Omental fat pad (tissue), 4 donors: ENCODE measurements at places on chromosomes 3 and 15. TPM values are rescaled to one million over a fixed set of nuclear protein-coding genes. Genes with fewer than 3 reads are reported as not detected.

GP9 gene
- total RNA-seq: not detected

CLEC3B gene
- total RNA-seq: 109 TPM

GOLGA8M gene
- 8.5 TPM for total RNA-seq

ALAS1 gene
- 29.3 TPM for total RNA-seq

ATP8B4 gene
- 17.2 TPM for total RNA-seq

ADAMTS7 gene
- total RNA-seq: 6.5 TPM

SI gene
- total RNA-seq: not detected

WDR5B gene
- 3.0 TPM for total RNA-seq

SPTSSB gene
- 0.09 TPM for total RNA-seq

GRCh38 chr15:73087098-73087497, 34.8 kb downstream of the NEO1 start:
- no peak for DNase-seq

- DNase-seq: no peak
Measured at GRCh38 chr3:187999821-188000220, 154.1 kb upstream of the LPP start.

- DNase-seq: no peak
Measured at GRCh38 chr3:111871809-111872623, 13.0 kb downstream of the PHLDB2 start.

DNA sequence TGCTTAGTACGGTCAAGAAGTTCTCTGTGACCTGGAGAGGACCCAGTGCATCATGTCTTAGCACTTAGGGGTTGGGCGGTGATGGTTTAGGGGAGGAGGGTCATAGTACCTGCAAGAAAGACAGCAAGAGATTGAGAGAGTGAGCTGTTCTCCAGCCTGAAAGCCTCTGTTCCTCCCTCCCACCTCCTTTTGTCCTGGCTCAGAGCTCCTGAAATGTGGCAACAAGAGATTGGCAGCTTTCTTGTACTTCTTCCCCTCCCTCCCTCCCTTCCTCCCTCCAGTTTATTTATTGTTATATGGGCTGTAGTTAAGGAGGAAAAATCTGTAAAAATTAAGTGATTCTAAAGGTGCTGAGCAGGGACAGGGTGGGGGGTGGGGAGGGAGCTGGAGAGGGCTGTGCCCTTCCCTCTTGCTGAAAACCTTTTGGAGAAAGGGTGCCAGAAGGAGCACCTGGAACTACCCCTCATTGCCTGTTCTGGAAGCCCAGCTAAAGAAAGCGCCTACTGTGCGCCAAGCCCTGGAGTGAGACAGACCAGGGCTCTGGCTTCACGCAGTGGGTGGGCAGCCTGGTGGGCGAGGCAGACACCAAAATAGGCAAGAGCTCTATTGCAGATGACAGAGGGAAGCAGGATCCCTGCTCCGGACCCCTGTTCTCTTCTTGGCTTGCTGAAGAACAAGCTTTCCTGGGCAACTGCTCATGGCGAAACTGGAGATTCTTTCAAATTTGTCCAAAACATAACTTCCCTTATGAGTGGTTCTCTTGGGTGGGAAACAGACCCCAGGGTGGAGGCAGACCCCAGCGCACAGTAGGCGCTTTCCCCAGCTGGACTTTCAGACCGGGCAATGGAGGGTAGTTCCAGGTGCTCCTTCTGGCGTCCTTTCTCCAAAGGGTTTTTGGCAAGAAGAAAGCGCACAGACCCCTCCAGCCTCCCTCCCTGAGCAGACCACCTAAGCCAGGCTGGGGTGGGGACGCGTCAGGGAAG, 35.6 kb downstream of the LINGO1 start:
- no peak for DNase-seq

DNA sequence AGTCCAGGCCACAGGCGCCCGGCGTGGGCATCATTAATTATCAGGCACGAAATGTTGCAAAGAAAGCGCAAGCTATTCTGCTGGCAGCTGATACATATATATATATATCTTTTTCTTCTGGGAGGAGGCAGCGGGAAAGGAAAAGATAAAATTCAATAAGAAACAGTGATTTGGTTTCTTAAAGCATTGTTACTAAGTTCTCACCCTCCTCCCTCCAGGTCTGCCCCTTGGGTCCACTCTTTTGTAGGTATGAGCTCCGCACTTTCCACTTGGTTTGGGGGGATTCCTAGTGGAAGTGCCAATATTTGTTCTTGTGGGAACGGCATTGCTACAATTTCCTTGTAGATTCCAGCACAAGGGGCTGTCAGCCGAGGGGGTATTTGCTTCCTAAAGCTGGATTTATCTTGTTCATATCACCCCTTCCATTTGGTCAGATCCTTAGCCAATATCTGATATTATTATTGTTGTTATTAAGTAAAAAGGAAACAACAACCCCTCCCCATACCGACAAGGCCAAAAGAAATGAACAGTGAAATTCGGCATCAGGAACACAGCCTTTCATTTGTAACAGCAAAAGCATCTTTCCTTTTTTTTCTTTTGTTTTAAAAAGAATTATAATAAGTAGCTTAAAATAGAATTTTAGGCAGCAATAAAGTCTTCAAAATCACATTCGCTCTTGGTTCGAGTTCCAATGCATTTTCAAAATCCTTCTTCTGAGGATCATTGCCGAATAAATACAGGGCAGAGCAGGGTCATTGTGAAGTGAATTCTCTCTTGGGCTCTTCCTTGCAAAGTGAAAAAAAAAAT, 15.6 kb downstream of the ZIC1 start:
- DNase-seq: no peak

GRCh38 chr3:130117933-130118332, 36.3 kb downstream of the ALG1L2 start:
- no peak for DNase-seq

- DNase-seq: no peak
Measured at GRCh38 chr3:131705099-131705498, 202.3 kb upstream of the MRPL3 start.

DNA sequence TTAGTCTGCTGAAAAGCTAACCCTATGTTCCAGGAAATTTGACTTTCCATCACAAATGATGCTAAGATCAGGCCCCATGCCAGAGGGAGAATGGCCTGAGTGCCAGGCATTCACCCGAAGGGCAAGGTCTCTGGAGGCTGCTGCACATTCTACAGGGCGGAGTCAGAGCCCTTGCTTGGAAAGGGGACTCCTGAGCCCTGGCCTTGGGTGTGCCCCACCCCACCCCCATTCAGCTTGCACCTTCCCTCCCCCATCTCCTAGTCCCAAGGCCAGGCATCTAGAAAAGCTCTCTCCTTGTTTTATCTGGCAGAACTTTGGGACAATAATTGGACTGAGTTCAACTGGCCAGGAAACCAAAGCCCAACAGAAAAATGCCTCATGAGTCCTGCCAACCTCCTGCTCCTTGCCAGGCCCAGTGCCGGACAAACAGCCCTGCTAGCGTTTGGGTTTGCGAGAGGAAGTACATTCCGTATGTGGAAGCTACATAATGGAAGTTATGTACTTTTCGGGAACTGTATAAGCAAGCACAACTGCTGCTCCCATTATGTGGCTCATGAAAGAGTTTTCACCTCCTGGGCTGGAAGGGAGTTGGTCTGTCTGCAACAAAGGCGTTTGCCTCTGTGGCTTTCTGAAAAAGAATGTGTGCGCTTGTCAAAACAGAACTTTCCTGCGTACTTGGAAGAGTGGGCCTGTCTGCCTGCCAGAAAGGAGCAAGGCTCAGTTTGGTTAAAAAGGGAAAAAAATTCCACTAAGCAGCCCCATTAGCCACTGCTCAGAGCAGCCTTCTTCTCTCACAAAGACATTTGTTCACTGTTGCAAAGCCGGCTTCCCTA, 321.5 kb upstream of the CTNNB1 start:
- DNase-seq: no peak

GRCh38 chr3:138032567-138032966, 22.6 kb downstream of the CLDN18 start:
- DNase-seq: no peak

DNA sequence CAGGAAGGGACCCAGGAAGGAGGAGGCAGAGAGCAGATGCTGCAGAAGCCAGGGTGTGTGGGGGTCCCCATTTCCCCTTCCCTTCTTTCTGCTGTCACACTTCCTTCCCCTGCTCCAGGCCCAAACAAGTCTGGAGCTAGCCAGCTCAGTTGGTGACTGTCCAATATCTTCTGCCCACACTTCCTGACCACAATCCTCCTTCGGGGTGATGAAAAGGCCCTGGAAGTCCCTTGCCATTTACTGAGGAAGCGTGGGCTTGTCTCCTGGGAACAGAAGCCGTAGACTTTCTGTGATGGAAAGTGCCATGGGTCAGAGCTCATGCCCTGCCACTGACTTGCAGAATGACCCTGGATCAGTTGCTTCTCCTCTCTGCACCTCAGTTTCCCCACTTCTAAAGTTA, 39.0 kb downstream of the ANAPC13 start:
- DNase-seq: no peak

DNA sequence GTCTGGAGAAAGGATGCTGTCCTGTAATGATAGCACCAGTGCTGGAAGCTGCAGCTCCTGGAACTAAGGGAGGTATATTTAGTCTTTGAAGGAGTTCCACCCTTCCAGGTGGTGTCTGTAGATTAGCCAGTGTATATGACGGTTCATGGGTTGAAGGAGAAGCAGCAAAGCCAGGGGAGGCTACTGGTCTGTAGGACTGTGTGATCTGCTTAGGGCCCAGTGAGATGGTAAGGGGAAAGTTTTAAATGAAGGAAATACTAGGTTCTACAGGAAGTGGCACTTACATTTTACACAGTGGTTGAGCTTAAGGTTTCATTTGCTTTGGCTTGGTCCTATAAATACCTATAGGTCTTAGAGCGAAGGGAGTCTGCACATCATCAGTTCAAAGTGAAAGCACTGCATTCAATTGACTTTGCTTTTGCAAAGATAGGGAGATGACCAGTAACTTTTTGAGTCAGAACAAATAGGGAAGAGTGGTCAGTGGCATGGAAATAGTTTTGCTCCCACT, 5.6 kb downstream of the SLC25A38 start:
- no peak for DNase-seq

- DNase-seq: no peak
Measured at GRCh38 chr3:183122257-183122932, 23.1 kb upstream of the MCCC1 start.

DNA sequence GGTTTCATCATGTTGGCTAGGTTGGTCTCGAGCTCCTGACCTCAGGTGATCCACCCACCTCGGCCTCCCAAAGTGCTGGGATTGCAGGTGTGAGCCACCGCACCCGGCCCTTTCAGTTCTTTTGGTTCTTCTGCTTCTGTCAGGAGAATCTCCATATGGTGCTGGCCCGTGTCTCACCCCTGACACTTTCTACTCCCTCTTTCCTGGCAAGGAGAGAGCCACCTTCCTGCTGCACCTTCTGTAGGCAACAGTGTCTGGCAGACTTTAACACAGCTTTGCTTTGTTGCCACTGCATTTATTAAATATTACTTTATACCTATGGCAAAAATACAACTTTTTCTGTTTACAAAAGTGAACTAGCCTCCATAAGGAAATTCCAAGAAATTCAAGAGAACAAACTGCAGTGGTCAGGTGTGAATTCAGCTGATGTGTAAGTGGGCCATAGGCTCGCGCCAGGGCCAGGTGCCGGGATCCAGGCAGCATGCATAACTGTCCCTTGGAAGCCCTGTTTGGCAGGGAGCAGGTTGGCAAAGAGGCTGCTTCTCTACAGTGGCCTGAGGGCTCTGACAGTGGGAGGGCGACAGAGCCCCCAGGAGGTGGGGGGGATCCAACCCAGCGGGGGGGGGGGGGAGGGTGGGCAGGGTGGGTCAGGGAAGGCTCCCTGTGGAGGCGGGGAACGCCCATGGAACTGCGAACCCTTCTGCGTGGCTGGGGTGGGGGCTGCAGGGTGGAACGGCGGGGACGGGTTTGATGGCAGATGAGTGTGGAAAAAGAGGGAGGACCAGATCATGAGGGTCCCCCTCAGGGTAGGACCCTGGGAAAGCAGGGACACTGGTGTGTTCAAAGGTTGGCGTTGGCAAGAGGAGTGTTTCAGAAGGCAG, 21.1 kb downstream of the CTSH start:
- no peak for DNase-seq

GRCh38 chr15:41860049-41860828, 21.6 kb downstream of the PLA2G4B start:
- no peak for DNase-seq

DNA sequence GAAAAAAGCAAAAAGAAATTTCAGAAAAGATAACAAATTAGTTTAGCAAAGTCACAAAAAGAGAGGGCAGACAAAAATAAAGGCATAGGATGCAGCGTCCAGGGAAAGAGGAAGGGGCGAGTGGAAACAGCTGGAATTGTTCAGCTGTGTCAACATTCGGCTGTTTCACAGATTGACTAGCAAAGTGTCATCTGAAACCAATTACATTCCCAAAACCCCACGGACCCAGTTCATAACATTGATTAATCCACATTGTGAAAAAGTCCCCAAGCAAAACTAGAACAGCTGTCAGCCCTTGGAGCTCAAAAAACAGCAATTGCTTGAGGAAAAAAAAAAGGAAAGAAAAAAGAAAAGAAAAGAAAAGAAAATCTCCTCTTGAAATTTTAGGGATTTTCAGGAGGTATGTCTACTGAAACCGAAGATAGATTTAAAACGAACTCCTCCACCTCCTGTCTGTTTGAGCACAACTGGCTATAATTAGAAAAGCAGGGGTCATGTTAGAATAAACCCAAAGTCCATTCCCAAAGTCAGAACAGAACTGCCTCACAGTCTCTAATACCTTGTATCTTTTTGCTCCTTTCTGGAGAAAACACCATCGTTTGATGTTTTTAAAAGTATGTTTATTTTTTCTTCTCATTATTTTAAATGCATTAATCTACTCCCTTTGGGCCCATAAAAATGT, 159.6 kb downstream of the RORA start:
- no peak for DNase-seq

DNA sequence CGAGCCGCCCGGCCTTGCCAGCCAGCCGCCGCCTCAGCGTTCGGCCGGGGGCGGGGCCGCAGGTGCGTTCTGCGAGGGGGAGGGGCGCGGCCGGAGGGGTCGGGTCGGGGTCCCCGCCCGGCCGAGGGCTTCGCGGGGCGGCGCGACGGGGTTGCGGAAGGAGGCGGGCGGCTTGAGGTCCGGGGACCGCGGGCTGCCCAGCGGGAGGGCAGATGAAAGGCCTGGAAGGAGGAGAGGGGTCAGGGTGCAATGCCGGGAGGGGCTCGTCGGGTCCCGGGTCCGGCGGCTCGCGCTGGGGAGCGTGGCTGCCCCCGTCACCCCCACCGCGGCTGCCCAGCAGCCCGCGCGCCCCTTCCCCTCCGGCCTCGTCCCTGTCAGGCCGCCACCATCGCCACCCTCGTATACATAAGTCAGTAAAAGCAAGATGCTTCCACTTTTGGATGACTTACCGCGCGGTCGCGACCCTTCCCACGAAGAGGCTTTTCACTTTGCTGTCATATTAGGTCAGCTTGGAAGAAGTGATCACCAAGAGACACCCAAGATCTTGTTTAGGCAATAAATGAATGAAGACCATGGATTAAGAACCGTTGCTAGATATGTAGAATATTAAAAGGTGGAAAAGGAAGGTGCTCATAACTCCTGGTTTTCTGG, 620 bp upstream of the ANP32A start:
- DNase-seq: no peak

- DNase-seq: no peak
Measured at GRCh38 chr3:183253528-183254486, 754 bp downstream of the B3GNT5 start.

GRCh38 chr3:192229866-192230265, 497.5 kb downstream of the FGF12 start:
- no peak for DNase-seq
